Activated CD8-positive, alpha-beta memory T cell treated with anti-CD3 and anti-CD28 coated beads, Interleukin-2, amount 10 ng/mL, durations not matched to agents 7 days and 5 days (primary cell): ENCODE measurements at places on chromosomes 1 and 21. TPM values are rescaled to one million over a fixed set of nuclear protein-coding genes. Genes with fewer than 3 reads are reported as not detected.

EXO5 gene
- 15.9 TPM for total RNA-seq

DNA sequence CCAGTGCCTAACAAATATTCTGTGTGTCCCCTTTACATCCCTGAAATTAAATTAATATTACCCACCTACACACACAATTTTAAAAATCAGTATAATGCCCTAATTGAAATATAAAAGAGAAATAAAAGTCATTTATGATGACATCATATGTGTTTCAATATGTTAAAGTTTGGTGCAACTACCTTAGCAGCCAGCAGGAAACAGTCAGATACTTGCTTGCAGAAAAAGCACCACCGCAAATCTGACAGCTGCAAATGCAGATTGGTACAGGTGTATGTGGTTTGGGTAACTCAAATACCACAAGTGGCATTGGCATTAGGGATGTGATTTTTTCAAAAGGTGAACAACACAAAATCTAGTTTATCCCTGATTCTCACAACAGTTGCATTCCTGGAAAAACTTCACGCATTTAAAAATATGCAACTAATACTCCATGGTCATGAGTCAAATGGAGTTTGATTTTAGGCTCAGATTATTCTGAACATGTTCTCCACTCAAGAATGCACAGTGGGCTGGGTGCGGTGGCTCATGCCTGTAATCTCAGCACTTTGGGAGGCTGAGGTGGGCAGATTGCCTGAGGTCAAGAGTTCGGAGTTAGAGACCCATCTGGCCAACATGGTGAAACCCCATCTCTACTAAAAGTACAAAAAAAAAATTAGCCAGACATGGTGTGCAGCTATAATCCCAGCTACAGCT is 106.3 kb downstream of the EDEM3 start:
- H3K36me3 ChIP-seq: peaks cover 2% of the 10 kb centered on the region
- no peak for DNase-seq
- peaks cover 23% of the 10 kb centered on the region for H3K27me3 ChIP-seq
- H3K4me3 ChIP-seq: no peak overlapping the region

DNA sequence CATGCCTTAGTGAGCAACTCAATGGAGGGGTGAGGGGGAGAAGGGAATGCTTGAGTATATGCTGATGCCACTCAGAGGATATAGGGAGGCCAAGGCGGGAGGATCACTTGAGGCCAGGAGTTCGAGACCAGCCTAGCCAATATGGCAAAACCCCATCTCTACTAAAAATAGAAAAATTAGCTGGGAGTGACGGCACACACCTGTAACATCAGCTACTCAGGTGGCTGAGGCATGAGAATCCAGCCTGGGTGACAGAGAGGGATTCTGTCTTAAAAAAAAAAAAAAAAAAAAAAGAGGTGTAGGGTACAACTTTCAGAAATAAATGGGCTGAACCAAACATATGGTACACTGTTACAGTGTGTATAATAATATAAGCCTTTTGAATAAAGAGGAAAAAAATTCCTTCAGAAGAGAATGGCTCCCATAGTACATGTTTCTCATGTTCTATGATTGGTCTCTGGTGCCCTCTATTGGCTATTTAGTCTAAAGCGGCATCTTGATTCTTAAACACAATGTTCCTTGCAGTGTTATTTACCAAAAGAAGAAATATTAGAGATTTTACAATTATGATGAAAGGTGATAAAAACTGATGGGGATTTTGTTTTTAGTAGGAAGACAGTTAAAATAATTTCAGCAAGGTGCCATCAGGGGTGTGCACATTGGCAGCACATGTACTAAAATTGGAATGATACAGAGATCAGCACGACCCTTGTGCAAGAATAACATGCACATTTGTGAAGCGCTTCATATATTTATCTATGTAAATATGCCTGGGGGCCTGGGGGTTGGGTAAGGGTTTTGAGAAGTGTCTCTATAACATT is 109.8 kb downstream of the PATJ start:
- H3K27me3 ChIP-seq: no peaks in the 10 kb centered on the region
- H3K36me3 ChIP-seq: no peaks in the 10 kb centered on the region
- no peak for DNase-seq
- no peak overlapping the region for H3K27ac ChIP-seq
- H3K4me3 ChIP-seq: no peak overlapping the region

SPRR2A gene
- total RNA-seq: not detected

SPRR1B gene
- not detected for total RNA-seq
